ENCODE measurements at places on chromosomes 7 and 10.
A peak's percentile ranks its signal among the peaks of the same experiment; 100 is the strongest.

GRCh38 chr7:124152859-124153692 lies 120.2 kb upstream of the TMEM229A start:
- no peak for DNase-seq

DNA sequence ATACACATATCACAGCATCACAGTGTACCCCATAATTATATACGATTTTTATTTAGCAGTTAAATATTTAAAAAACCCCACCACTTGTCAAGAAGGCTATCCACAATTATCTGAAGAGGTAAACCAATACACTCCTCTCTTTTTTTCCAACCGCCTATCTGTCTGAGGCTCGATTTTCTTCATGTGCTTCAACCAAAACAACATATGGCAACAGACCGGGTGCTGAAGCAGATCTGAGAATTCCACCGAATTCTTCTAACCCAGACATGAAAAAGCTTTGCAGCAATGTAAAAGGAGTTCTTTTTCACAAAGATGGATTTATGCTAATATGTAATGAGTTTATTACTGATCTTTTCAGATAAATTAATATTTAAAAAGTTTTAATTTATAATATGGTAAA lies 132.4 kb upstream of the RHEB start:
- no peak for DNase-seq

DNA sequence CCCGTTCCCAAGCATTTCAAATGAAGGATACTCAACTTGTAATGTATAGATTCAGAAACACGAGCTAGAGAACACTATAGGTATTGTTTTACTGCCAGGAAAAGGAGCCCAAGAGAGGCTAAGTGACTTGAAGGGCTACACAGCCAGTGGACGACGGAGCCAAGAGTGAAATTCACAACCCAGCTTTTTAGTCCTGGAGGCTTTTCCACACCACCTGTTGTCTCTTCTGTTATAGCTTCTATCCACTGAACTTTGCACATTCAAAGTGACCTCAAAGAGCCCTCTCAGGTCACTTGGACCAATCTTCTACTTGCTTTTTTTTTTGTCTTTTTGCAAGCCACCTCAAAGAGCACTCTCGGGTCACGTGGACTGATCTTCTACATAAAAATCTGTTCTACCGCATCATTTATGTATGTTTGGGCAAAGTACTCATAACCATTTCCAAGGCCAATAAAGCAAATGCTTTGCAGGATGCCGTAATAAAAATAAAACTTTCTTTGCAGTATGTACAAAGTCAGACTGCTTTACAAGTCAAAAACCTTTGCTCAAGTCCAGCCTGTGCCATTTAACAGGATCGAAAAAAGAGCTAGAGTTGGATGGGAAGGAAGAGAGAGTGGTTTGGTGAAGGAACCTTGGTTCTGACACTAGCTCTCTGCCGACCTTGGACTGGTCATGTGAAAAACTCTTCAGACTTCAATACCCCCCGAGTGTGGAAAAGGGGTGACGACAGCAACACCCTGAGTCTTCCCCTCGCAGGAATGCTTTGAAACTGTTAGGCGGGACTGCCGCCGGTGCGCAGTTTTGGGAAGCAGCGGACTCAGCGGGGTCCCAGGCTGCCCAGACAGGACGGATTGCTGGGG lies 821 bp downstream of the SLC35B4 start:
- no peak for DNase-seq

DNA sequence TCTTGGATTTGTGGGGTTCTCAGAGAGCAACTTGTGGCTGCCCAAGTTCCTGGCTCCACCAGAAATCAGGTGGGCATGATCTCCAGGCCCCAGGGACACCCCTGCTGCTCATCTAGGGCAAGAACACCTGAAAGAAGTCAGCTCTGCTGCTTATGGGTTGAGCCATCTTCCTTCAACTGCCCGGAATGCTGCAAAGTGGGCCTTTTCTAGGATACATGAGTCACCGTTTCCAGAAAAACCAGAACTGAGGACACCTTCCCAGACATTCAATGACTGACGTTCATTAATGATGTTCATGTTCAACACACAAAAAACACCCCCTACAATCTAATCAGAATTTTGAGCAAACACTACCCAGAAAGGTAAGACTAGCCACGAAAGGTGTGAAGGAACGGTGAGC lies 98.0 kb downstream of the MAD1L1 start:
- no peak for DNase-seq

- DNase-seq: no peak
Measured at GRCh38 chr10:90373911-90374310, 483.9 kb downstream of the HTR7 start.

GRCh38 chr7:79268730-79269129 lies 184.7 kb downstream of the MAGI2 start:
- DNase-seq: no peak

DNA sequence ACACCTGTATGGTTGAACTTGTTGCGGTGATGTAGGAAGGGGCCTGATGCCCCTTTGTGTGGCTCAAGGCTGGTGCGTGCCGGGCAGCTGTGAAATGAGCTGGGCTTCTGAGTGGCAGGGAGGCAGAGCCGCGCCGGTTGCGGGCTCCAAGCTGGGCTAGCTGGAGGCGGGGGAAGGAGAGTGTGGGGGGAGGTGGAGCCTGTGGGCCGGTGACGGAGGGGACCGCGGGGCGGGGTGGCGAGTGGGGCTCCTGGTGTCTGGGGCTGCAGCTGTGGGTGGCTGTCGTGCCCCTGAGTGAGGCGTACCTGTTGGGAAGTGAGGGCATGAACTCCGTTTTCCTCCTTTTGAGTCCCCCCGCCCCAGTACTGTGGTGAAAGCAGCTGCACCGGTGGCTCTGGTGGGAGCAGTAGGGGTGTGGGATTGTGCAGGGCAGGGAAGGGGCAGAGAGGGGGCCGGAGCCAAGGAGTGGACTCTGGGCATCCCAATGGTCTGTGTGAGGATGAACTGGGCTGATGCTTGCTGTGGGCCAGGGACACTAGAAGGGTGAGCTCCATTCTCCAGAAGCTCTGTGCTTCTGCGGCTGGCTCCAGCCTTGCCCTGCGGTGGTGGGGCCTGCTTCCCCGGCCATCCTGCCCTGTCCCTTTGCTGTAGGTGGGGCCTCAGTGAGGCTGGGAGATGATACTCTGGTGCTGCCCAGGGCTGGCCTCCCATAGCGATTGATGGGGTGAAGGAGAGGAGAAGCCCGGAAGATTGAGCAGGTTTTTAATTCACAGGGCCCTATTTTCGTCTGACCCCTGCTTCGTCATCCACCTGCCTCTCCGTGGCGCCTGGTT lies 41.7 kb downstream of the INPP5A start:
- no peak for DNase-seq

DNA sequence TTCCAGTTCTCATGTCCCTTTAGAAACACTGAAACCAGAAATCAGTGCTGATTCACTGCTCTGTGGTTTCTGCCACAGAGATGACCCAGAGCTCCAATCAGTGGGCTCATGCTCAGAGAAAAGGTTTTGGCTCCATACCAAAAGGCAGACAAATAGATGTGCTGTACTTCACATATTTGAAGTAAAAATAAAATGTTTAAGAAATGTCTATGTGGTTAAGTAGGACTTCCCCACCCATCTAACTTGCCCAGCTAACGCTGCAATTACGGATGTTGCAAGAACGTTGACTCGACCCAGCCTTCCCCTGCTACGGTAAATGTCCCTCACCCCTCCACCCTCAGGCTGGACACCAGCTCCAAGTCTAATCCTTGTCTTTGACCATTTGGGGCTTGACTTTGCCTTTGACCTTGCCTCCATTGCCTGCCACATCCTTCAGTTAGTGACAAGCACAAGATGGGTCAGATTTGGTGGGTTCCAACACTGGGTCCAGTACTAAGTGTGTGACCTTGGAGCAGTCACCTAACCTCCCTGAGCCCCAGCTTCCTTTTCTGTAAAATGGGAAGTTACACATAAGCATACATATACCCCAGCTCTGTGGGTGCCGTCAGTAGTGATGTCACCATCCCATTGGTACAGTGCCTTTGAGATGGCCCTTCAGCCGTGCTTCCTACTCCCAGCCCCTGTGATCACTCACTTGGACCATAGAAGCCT lies 95.8 kb downstream of the CHST15 start:
- DNase-seq: no peak

GRCh38 chr10:88082391-88082790 lies 219.0 kb downstream of the PTEN start:
- no peak for DNase-seq

GRCh38 chr7:12719141-12719919 lies 31.9 kb downstream of the ARL4A start:
- DNase-seq: no peak

DNA sequence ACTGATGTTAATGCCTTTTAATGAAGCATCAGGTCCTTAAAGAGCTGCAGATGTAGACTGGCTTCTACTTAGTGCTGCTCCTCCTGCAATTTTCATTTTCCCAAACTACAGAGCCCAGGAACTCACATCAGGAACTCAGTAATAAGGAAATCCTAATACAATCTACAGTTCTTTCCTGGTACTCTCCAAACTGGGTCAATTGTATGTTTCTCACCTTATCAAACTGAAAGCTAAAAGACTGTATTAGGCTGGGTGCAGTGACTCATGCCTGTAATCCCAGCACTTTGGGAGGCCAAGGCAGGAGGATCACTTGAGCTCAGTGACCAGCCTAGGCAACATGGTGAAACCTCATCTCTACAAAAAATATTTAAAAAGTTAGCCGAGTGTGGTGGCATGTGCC lies 54.4 kb upstream of the DNAJB12 start:
- DNase-seq: no peak

- DNase-seq: no peak
Measured at GRCh38 chr7:142030848-142031247, 35.2 kb downstream of the MGAM start.

- no peak for DNase-seq
Measured at GRCh38 chr7:44402401-44403060, 77.1 kb upstream of the CAMK2B start.

GRCh38 chr10:100022403-100022802 lies 12.7 kb upstream of the DNMBP start:
- no peak for DNase-seq

DNA sequence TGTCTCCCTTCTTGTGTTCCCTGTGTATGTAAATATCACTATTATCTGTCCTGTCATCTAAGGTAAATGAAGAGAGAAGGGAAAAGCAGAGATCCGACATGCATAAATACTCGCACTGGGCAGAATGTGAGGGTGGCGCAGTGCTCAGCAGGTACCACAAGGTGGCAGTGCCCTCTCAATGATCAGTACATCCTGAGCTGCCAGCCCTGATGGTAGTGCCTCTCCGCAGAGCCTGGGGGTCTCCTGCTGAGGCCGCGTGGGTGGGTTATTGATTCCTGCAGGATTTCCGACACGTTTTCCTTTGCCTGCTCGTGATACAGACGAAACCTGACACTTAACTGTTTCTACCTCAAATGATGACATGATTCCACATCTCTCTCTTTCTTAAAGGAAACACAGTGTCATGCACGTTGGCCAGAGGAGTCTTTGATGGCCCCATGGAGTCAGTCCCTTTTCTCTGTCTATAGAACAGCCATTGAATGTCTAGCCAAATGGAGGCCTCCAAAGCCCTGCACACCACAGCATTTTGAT lies 19.8 kb downstream of the RGR start:
- peak; percentile 69 for DNase-seq
